ENCODE measurements at places on chromosomes 11 and 22.

GRCh38 chr11:73961321-73961720 is 10.5 kb downstream of the DNAJB13 start:
- no peak for DNase-seq

DNA sequence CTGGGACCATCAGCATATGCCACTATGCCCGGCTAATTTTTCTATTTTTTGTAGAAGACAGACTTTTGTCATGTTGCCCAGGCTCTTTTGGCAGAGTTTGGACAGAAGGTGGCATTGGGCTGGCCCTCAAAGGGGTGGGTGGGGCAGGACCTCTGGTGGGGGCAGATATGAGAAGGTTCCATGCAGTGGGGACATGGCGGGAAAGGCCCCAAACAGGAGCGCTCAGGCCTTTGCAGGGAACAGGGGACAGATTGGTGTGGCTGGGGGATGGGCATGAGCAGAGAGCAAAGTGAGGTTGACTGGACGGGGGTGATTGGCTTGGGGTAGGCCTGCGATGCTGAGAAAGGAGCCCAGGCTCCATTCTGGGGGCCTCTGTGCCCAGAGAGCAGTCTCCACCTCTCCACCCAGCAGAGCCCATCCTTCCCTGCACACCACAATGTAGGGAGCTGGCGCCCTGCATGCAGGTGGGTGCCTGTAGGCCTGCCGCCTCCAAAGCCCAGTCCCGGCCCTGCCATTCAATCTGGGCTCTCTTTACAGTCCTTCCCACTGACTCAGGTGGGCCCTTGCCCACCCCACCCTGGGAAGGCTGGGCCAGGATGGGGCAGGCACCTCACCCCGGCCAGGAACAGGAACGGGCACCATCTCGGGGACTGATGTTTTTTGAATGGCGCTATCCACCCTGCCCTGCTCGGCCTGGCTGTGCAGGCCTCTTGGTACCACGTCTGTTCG is 98.7 kb downstream of the MORC2 start:
- DNase-seq = no peak

DNA sequence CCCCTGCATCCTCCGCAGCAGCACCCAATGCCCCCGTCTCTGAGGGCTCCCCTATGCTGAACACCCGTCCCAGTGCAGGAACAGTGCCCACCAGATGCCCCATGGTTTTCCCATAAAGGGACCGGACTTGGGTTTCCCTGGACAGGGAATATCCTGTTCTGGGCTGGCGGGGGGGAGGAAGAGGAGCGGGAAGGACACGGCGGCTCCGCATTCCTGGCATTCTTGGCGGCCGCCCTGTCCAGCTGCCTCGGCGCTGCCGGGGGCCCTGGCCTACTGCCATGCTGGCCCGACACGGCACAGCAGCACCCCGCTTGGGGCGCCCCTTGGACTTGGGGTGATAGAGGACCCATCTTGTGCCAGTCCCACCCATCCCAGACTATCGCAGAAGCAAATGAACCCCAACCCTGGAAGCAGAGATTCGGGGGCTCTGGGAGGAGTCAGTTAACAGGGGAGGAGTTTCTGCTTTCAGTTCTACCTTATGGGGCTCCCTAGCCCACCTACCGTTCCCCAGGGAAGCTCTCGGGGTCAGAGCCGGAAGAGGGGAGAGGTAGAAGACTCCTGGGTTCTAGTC is 23.7 kb upstream of the CBX7 start:
- DNase-seq = no peak

DNA sequence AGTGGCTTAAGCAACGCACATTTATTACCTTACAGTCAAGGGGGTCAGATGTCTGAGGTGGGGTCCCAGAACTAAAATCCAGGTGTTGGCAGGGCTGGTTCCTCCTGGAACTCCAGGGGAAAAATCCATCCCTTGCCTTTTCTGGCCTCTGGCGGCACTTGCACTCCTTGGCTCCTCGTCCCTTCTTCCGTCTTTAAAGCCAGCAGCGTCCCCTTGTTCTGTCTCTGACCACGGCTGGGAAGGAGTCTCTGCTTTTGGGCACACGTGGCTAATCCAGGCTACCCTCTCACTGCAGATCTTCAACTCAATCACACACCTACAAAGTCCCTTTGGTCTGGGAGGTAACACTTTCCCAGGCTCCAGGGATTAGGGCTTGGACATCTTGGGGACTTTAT is 73.5 kb upstream of the WNT7B start:
- no peak for DNase-seq

- DNase-seq = no peak
Observed at GRCh38 chr11:110896358-110896757, 184.1 kb upstream of the ARHGAP20 start.

DNA sequence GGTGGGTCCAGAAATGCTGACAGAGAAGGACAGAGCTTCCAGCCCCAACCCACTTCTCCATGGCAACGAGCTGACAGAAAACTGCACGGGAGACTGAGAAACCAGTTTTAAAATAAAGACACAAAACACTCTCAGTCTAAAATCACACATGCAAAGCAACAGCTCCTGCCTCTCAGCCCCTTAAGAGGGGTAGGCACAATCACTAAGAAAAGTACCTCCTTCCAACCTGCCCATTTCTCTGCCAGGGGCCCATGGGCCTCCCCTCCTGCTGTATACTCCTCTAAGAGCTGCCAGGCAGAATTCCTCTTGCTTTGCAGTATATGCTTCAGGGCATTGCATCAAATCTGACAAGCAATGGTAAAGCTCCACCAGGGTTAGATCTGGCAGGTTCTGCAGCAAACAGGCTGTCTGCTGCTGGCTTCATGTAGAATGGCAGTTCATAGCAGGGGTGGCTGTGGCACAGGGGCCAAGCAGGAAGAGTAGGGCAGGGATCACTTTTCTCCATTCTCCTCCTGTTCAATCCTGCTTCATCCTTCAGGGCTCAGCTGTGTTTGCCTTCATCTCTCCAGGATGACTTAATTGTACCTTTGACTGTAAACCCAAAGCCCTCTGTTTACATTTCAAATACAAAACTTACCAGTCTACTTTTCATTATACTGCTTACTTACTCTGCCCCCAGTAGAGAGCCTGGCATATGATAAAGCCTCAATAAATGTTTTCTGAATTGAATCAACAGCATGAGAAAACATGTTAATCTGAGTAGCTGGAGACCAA is 77.7 kb downstream of the KCNC1 start:
- DNase-seq = no peak

GRCh38 chr11:74641289-74641688 is 48.9 kb downstream of the POLD3 start:
- DNase-seq = no peak

DNA sequence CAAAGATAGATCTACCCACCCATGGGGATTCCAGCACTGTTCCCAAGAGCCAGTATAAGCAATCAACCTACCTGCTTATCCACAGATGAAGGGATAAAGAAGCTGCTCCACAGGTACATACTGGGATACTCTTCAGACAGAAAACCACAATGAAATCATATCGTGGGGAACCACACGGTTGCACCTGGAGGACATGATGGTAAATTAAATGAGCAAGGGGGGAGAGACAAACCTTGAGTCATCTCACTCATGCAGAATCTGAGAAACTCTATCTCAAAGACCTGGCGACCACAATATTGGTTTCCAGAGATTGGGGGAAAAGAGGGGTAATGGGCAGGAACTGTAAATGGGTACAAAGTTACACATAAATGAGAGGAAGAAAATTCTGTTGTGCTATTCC is 14.5 kb downstream of the RGL4 start:
- no peak for DNase-seq

GRCh38 chr22:39645532-39645931 is 75.0 kb downstream of the CACNA1I start:
- no peak for DNase-seq

DNA sequence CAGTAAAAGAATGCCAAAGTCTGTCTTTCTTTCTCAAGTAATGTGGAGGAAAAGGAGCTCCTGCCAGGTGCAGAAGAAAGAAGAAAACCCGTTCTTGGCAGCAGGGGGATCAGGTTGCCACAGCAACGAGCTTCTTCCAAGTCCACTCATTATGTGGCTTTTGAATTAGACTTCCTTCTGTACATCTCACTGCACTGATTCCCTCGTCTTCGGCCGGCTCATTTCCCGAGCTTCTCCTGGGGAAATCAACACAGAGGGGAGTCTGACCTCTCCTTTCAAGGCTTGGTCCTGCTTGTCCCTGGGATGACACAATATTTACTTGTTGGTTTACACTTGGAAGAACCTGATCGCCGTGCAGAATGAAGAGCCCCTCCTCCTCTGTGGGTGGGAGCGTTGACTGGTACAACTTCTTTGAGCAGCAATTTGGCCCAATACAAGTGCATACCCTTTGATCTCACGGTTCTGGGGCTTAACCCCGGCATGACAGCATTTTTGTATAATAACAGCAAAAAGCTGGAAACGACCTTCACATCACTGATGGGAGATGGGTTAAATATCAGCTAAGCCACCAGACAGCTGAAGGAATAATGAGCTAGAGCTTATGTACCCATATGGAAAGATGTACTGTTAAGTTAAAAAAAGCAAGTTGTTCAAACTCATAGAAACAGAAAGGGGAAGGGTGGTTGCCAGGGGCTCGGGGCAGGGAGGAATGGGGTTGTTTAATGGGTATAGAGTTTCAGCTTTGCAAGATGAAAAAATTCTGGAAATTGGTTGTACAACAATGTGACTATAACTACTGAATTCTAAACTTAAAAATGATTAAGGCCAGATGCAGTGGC is 35.4 kb downstream of the MCHR1 start:
- no peak for DNase-seq

DNA sequence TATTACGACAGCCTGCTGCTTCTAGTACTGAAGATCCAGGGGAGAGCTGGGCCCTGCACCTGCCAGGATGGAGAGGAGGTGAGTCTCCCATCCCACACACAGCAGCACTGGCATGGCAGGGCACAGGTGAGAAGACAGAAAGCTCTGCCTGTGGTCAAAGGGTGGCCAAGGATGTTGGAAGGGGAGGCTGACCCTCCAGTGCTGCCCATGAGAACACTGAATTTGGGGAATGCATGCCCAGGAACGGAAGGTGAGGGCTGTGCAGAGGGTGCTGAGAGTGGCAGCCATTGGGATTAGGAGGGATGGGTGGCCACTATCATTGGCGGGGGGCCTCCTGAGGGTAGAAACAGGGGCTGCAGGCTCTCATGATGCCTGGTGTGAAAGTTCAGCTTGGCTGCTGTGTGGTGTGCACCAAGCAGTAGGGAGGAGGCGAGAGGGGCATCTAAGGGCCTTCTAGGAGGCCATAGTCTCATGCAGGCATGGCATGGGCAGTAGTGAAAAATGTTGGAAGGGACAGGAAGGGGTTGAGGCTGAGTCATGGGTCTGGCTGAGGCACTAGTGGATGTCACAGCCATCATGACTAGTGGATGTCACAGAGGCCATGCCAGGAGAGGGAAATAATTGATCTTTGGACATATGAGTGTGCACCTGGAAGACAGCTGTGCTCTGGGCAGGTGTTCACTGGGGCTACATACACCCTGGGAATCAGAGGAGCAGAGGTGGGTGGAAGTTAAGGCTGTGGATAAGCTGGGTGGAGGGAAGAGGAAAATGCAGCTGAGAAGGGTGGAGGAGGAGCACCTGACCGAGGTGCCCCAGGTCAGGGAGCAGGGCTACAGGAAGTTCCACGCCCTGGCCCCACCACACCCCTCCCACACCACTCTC is 2.5 kb upstream of the LRRC74B start:
- no peak for DNase-seq

DNA sequence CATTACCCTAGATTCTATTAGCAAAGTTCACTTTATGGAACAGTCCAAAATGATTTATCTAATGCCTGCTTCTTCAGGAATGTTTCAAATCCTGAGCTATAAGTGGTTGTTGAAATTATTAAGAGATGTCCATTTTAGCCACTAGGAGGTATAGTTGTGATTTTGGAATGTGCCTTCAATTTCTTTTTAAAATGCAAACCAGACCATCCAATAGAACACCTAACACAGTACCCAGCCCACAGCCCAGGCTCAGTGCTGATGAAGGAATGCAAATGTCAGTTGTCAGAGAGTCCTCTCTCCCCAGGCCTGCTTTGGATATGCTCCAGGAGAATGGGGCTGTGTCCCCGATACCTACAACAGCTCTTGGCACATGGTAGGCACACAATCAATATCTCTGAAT is 85.8 kb upstream of the E2F8 start:
- no peak for DNase-seq

DNA sequence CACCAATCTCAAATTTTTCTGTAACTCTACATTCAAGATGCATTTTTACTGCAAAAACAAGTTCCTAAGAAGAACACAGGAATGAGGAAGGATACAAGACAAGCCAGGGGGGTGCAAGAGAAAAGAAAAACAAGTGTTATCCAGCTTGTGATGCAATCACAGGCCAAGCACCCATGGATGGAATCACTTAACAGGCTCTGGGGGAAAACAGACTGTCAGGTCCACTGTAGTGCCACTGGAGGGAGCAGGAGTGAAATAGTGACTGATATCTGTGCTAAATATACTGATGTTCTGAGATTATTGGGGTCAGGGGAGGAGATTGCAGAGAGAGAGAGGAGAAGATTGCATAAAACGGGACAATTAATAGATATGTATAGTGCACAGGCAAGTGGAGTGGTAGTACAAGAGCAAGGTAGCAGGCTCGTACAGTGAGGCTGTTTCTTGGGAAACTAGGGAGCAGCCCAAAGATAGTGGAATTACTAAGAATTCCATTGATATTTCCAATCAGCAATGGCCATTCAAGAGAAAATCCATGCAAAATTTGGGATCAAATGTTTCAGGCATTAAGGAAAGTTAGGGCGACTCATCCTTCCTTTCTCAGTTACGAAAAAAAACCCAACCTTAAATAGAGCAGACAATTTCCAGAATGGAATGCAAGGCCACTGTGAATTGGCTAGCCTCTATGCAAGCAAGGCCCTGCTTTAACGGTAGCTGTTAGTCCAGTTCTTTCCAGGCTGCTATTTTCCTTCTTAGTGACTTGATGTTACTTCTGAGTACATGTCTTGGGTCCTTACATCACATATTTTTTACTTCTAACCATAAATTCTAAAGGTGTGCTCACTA is 52.2 kb upstream of the CEP126 start:
- no peak for DNase-seq
